ENCODE measurements at places on chromosomes 5 and 9.

DNA sequence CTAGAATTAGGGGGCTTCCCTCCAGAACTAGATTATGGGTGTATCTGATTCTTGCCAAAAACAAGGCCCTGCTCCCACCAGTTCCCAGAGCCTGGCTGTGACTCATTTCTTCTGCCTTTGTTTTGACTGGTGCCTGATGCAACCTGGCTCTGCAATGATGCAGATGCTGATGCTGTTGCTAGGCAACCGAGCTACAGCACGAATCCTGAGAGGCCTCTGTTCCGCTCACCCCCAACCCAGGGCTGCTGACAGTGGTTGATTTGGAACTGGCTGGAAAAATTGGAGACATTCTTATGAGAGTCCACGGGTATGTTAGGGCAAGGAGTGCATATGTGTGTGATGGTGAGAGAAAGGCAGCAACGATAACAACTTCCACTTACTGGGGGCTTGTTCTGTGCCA lies 100.3 kb downstream of the NSG2 start:
- no peak for DNase-seq

DNA sequence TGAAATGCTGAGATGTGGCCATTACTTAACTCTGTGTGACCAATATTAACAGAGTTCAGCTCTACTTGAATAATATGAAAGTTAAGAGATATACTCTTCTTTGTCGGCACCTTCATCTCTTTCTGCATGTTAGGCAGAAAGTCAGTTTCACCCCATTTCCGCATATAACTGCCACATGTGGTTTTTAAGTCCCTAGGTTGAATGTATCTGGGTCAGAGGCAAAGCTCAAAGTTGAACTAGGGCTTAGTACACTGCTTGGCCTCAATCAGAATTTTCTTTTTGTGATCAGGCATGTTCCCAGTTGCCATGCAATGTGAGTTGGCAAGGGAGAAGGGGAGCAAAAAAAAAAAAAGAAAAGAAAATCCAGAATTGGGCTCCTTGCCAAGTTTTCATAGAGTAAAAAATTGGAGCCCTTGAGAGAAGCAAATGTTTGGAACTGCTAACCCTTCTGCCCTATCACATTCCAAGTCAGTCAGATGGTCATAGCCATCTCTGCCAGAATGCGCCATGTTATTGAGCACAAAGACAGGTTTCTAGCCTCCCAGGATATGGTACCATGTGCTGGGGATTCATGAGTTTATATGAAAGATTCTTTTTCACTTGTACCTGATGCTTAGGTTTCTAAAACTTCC lies 251.2 kb upstream of the RORB start:
- no peak for DNase-seq

GRCh38 chr5:80714570-80715298 lies 60.0 kb upstream of the DHFR start:
- DNase-seq: no peak

DNA sequence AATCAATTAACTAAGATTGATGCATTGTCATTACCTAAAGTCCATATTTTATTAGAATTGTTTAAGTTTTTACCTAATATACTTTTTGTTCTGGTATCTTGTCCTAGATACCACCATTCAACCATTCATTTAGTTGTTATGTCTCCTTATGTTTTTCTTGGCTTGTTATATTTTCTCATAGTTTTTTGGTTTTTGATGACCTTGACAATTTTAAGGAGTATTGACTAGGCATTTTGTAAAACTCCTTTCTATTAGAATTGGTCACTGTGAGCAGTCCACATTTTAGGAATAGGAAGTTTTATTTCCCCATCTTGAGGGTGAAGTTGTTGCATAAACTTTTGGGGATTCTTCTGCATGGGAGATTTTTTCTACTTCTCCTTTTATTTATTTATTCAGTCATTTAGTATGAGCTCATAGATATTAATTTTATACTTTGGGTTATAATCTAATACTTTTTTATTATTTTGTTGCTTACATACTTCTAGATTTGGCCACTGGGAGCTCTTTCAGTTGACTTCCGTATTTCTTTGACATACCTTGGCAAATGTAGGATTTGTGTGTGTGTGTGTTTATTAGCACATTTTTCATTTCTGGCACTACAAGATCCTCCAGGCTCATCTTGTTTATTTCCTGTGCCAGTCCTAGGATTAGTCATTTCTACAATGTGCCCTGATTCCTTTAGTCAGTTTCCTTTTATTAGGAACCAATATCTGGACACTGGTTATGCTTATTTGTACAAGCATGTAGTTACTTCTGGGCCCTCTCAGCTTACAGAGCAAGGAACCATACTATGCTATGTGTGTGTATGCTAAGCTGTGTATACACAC lies 134.9 kb upstream of the CDKN2B start:
- peak; percentile 63 for DNase-seq

DNA sequence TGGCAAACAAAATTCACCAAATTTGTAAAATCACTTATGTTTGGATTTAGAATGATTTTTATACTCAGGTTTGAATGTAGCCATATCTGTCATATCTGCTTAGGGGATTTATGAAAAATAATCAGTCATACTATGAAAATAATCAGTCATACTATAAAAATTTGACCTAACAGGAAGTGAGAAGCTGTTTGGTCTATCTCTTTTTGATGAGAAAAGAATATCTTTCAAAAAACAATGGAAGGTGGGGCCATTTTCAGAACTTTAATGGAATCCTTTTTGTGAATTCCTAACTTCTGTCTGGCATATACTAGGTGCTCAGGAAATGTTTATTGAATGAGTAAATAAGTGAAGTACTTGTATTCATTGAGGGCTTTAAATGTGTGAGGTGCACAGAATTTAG lies 70.1 kb downstream of the CWC27 start:
- DNase-seq: no peak

Data from inflammatory macrophage (primary cell).